ENCODE measurements at places on chromosomes 5 and 9. TPM values are rescaled to one million over a fixed set of nuclear protein-coding genes. Genes with fewer than 3 reads are reported as not detected.

DNA sequence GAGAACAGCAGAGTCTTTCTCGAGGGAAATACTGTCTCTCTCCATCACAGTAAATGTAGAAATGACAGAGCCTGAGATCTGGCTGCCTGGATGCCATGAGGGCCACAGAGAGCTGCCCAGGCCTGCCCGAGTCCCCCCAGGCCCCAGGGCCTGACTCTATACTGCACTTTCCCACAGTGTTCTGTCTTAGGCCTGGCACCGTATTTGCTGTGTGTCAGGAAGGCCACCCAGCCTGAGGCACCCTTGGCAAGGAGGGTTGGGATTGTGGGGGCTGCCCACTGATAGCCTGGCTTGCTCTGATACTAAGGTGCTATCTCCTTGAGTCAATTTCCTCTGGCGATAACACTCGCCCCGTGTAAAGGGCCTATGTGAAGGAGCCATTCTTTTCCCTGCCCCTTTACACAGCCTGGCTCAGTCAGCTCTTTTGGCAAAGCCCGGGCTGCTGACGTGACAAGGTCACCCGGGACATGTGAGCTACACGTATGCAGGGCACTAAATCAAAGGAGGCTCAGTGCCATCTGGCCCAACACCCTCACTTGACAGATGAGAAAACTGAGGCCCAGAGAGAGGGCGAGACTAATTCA, 630.1 kb upstream of the KLF4 start:
- no peak for DNase-seq

Gene CATSPER3
- not detected for total RNA-seq

Gene MSMP
- not detected for total RNA-seq

DNA sequence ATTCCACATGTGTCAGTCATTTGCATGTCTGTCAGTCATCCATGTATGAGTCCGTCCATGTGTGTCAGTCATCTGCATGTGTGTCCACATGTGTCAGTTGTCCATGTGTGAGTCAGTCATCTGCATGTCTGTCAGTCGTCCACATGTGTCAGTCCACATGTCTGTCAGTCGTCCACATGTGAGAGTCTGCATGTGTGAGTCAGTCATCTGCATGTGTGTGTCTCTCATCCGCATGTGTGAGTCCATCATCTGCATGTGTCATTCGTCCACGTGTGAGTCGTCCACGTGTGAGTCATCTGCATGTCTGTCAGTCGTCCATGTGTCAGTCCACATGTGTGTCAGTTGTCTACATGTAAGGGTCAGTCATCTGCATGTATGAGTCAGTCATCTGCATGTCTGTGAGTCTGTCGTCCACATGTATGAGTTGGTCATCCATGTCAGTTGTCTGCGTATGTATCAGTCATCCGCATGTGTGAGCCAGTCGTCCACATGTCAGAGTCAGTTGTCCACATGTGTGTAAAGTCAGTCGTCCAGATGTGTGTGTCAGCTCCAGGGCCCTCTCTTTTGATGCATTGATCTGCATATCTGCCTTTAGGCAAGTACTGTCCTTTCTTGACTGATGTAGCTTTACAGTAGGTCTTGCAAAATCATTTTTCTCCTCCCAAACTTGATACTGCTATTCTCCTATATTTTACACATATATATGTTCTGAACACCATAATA, 72.5 kb upstream of the CACNA1B start:
- DNase-seq = no peak

Gene ZNF883
- 1.6 TPM for total RNA-seq

GRCh38 chr5:110625376-110625999, 101.0 kb downstream of the TMEM232 start:
- no peak for DNase-seq

GRCh38 chr5:66843065-66843464, 246.9 kb downstream of the MAST4 start:
- DNase-seq = no peak

GRCh38 chr5:122392824-122393223, 80.8 kb downstream of the SNCAIP start:
- no peak for DNase-seq
